Left renal cortex interstitium (tissue), 4 donors: ENCODE measurements at places on chromosomes 3 and 15.

- DNase-seq, result no peak
Measured at GRCh38 chr3:66066963-66067617, 28.4 kb upstream of the MAGI1 start.

- DNase-seq, result no peak
Measured at GRCh38 chr3:41700155-41700554, 261.7 kb downstream of the ULK4 start.

DNA sequence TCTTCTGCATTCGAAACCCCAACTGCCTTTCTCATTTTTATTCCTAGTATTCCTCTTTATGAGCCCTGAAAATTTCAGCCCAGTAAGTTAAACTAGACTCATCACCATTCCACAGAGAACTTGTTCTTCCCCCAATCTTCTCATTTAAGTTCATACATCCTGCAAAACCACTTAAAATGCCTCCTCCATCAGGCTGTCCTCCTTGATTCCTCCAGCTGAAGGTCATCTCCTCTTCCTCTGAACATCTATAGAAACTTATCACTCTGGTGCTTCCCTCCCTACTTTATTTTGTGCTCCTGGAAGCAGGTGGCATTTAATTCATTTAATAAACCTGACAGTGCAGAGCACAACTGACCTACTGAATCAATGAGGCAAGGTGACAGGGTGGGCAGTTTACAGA is 38.3 kb downstream of the VGLL4 start:
- DNase-seq, result no peak

DNA sequence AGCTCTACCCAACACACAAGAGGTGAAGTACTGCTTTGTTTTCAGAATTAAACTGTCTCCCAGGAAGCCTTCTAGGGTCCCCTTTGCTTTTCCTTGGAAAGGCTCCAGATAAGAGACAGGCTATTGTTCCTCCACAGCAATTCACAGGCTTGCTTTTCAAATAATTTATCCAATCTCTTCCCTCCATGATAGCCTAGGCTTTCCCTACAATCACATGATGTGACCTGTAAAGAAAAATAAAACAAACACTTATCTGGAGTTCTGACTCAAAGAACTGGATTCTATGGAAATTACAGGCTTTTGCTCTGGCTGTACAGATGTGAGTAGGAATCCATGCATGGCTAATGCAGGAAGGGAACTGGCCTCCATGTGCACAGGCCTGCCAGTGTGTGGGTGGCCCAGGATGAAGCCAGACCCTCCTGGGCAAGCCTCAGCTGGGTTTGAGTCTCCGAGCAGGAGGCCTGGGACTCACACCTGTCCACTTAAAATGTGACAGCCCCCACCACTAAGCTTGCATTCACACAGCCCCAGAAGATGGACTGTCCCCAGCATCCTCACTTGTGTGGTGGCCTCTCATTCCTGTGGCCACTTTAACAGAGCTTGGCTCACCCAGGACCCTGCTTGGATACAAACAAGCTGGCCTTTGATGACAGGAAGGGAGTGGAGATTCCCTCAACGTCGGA is 75.8 kb upstream of the LEKR1 start:
- DNase-seq, result no peak

DNA sequence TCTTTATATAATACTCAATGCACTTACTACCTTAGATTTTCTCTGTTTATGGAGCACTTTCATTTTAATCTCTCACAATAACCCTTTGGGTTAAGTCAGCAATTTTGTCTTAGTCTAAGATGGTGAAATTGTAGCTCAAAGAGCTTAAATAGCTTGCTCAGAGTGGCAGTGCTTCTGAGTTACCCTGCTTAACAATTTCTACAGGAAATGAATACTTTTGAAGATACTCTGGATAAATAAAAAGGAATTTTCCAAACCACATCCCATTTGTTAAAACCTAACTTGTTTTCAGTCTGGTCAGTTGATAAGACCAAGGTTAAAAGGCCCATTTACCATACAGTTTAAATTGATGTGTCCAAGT is 37.2 kb downstream of the HMG20A start:
- no peak for DNase-seq

GRCh38 chr3:106438887-106439286 is 570.1 kb upstream of the CBLB start:
- DNase-seq, result no peak

DNA sequence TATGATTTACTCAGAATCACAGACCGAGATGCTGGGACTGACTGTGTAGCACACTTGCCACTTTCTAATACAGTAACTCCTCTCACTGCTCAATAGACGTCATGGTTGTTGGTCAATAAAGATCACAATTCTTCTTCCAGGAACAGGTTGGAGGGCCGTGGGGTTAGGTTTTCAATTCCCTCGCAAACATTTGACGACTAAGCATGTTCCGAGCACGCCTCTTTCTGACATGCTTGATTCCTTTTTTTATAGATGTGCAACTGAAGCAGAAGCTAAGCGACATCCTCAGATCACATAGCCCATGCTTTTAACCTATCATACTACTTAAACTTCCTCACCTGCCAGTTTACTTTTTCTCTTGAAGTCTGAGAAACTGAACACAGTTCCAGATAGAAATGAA is 61.0 kb downstream of the GRM7 start:
- no peak for DNase-seq

DNA sequence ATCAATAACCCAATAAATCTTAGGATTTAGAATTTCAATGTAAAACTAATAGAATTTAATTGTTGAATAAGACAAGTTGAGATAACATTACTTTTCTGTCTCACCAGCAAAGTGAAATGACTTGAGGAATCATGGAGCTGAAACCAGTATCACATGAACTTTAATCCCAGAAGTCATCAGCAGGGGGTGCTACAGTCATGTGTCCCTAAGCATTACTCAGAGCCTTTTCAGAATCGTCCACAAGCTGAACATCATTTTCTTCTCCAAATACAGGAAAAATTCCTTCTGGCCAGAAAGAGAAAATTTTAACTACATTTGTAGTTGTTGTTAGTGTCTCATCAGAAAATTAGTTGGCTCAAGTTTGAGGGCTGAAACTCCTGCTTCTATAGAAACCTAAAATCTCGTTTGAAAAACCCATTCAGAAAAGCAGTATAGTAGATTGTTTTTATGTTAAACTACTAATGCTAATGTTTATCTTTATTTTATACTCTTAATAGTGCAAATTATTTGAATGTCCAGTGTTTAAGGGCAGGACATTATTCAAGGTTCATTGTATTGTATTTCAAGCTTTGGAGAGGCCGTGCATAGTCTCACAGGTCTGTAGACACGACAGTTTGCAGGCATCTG is 384.1 kb downstream of the PLOD2 start:
- no peak for DNase-seq

- DNase-seq, result no peak
Measured at GRCh38 chr15:98935736-98936135, 71.9 kb downstream of the PGPEP1L start.

GRCh38 chr3:44678480-44679116 is 30.1 kb downstream of the ZNF35 start:
- DNase-seq, result no peak

DNA sequence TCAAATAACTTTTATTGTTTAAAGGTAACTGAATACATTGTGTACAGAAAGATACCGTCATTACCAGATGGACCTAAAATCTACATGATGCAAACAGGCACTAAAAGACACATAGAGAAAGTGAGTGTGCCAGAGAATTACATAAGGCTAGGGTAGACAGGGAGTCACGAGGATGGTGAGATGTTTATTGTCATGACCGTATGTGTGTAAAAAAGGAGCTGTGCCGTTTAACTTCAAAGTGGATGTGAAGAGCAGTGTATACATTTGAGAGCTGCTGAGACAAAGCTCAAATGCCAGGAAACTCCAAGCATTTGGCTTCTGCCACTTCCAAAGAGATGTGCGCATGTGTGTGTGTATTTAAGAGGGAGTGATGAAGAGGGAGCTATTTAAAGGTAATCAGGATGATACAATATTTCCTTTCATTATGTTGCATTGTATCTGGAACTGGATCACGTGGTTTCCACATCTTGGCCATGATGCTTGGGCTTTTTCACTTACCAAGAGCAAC is 51.4 kb upstream of the IGF1R start:
- DNase-seq, result no peak

- DNase-seq, result no peak
Measured at GRCh38 chr3:133512416-133513089, 60.9 kb upstream of the CDV3 start.

GRCh38 chr15:49712162-49712561 is 91.3 kb downstream of the DTWD1 start:
- no peak for DNase-seq

DNA sequence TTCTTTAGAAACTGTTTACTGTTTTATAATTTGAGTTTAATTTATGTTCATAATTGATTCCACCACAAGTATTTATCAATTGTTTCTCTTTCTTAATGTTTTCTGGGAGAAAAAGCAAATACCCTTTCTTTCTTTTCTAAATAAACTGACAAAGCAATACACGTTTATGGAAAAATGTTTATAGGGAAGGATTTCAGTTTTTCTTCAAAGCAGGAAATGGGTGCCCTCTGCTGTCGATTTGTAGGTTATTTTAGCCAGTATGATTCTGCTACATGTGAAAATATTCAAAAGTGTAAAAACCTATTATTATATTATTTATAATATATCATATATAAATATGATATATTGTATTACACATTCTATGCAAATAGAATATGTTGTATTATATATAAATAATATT is 921.0 kb upstream of the ROBO1 start:
- no peak for DNase-seq

GRCh38 chr15:55859681-55860080 is 116.7 kb upstream of the PRTG start:
- DNase-seq, result no peak
